Glutamatergic neuron (in vitro differentiated cells): ENCODE measurements at places on chromosomes 11 and 22. TPM values are rescaled to one million over a fixed set of nuclear protein-coding genes. Genes with fewer than 3 reads are reported as not detected.

- no peak for DNase-seq
Observed at GRCh38 chr11:42913731-42914130, 398.1 kb upstream of the API5 start.

DNA sequence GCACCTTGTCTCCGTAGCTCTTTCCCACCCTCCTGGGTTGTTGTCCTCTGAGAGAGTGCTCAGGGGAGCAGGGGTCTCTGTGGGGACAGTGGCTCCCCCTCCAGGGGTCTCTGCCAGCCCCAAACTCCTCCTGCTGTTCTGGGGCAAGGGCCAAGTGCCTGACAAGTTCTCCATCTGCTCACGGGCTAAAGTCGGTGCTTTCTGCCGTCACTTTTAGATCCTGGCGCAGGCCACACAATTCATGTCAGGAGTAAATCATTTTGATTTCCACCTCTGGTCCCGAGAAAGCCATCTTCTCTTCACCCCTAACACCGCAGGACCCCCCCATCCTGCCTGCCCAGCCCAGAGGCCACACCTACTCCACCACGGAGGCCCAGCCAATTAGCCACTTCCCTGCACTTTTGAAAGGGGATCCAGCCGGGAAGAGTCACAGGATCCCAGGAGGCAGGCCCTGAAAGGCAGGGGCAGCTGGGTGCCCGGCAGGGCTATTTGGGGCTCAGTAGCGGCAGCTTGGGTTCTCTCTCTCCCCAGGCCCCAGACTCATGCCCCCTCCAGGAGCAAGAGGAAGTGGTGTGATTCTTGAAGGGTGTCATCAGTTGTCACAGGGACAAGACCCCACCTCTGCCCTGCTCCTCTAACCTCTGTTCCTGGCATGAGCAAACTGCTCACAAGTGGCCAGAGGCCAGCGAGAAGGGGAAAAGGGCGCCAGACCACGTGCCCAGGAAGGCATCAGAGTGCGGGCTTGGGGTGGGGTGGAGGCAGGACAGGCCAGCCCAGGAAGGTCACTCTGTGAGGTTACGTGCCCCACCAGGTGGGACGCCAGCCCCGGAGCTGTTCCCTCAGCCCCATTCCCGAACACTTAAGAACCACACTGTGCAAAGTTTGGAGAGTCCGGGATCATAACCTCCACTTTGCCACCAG lies 1.3 kb downstream of the MACROD1 start:
- no peak for DNase-seq

GRCh38 chr11:74535371-74536160 lies 42.0 kb upstream of the LIPT2 start:
- no peak for DNase-seq

DNA sequence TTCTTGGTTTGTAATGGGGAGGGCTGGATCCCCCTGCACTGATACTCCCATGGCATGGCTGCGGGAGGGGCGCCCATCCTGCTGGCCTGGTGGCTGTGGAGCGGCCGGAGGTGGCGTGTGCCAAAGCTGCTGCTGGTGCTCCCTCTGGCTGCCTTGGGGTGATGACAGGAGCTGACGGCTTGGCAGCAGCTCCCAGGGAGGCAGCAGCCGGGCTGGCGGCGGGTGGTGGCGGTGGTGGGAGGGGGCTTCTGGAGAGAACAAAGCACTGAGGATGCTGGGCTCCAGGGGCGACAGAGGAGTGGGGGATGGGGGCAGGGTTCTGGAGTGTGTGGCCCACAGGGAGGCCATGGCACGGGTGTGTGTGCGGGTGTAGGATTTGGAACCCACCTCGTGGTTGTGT lies 11.4 kb upstream of the MPPED1 start:
- DNase-seq = no peak

- DNase-seq = no peak
Observed at GRCh38 chr11:7596975-7597391, 76.3 kb downstream of the CYB5R2 start.

DNA sequence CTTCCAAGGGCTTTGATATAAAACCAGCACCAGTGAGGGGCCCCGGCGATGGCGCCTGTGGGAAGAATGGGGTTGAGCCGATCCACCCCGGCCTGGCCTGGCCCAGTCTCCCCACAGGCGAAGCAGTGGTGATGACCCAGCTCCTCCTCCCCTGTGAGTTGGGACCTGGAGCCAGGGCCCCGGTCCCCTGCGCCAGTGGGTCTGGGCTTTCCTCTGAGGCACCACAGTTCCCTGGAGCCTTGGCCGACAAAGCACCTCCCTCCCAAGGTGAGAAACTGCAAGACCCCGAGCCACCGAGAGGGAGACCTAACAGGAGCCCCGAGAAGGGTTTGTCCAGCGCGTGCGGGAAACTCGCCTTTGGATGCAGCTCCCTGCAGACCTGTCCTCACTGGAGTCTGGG lies 942.9 kb downstream of the BRD1 start:
- no peak for DNase-seq

GRCh38 chr11:57248780-57249383 lies 11.8 kb upstream of the APLNR start:
- DNase-seq = peak; percentile 86

DNA sequence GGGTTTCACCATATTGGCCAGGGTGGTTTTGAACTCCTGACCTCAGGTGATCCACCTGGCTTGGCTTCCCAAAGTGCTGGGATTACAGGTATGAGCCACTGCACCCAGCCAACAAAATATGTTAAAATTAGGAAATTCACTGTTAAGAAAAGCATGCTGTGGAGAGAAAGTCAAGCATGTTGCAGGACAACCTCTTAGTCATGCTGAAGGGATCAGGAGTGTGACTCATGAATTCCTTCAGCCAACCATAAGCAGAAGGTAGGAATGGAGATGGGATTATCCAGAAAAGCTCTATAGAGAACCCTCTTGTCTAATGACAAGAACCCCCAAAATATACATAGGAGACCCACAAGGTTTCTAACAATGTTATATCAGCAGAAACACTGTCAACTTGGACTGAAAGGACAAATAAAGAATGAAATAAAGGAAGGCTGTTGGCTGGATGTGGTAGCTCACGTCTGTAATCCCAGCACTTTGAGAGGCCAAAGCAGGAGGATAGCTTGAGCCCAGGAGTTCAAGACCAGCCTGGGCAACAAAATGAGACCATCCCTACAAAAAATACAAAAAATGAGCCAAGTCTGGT lies 16.0 kb downstream of the MRTFA start:
- DNase-seq = no peak

GRCh38 chr11:100316952-100317351 lies 370.1 kb upstream of the ARHGAP42 start:
- no peak for DNase-seq

DNA sequence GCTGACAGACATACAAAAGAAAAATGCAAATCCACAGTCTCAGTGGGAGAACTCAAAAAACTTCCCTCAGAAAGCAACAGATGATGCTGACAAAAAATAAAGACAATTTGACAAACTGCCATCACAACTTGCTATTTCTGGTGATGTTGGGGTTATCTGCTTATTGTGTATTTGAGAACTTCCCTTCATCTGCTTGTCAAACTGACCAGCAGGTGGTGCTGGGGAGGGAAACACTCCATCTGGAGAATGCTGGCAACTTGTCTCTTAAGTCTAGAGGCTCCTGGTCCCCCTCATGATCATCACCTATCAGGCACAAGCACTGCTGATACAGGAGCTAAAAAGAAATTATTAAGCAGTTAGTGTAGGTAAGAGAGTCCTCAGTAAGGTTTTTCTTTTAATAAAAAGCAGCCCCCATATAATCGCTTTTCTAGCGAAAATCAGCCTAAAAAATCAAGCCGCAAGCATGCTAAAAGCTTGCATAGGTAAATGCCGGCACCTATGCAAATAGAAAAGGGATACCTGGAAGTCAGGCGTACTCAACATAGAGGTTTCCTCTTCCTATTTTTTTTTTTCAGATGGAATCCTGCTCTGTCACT lies 9.8 kb upstream of the FAM111B start:
- DNase-seq = peak; percentile 69

- DNase-seq = no peak
Observed at GRCh38 chr22:44195189-44195871, 14.6 kb downstream of the PARVG start.

- no peak for DNase-seq
Observed at GRCh38 chr11:62546929-62547625, 471 bp upstream of the AHNAK start.

DNA sequence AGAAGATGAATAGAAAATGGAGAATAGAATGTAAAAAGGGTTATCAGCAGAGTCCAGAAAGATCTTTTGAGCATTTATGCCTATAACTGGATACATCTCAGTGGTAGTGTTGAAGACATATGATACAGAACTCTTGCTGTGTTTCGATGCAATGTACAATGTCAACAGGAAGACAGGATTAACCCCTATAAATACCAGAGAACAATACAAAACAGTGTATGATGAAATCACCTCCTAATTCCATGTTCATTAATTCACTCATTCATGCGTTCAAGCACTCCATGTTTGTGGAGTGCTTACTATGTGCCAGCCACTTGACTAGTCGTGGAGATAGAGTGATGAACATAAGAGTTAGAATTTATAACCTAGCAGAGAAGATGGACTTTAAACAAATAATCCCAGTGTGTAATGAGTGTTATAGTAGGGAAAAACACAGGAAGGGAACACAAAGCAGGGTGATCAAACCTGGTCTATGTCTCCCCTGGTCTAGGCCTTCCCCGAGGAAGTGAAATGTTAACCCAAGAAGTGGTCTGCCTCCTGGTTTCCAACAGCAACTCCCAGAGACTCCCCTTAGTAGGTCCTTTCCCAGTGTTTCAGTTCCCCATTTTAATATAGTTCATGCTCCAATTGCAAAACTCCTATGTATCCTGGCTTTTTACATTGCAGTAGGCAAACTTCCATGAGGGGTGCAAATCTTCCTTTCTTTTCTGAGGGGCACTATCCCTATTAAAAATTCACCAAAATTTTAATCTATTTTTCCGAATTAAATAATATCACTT lies 9.1 kb upstream of the SESN3 start:
- no peak for DNase-seq

DNA sequence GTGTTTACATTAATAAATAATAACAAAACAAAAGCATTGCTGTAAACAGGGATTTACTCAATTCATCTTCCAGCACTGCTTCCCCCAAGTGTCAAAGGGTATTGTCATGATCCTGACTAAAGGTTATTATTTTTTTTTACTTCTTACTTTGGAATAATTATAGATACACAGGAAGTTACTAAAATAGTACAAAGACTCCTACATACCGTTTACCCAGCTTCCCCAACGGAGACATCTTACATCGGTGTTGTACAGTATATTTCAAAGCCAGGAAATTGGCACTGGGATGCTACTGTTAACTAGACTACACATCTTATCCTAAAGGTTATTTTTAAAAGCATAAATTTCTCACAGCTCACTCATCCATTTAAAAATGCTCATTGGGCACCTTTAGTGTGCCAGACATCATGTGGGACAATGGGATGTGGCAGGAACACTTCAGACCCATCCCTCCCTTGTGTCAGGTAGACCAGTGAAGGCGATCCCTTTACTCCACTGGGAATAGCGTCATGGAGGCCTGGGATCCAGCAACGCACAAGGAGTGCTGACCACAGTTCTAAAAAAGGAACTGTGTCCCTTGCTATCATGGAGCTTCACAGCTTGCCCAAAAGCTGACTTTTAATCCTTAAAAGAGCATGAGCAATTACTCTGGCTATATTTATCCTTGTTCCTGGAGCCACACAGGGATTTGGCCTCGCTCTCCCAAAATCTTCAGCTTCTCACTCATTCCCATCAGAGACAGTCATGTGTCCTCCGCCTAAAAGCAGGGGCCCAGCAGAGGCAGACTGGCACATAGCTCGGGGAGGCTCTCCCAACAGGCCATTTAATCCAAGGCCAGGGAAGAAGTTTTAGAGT lies 3.1 kb upstream of the IRAG1 start:
- DNase-seq = no peak

- DNase-seq = no peak
Observed at GRCh38 chr22:42562279-42562678, 8.5 kb downstream of the SERHL2 start.

DNA sequence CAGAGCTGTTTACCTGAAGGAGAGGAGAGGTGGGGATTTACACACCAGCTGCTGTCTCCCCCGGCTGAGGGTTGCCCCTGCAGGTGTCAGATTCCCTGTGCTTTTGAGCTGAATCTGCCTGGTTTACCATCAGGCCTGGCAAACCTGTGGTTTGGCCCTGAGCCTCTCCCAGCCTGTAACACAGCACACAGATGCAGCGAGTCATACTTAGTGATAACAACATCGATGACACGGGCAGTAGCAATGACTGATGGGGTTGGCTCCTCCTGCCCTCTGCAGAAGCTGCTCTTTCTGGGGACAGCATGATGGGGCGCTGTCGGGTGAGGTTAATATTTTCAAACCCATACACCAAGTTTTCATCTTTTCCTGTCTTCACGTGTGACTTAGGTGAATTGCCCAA lies 380.0 kb upstream of the B3GAT1 start:
- no peak for DNase-seq

GRCh38 chr11:123180166-123180565 lies 14.9 kb downstream of the CLMP start:
- DNase-seq = no peak

DNA sequence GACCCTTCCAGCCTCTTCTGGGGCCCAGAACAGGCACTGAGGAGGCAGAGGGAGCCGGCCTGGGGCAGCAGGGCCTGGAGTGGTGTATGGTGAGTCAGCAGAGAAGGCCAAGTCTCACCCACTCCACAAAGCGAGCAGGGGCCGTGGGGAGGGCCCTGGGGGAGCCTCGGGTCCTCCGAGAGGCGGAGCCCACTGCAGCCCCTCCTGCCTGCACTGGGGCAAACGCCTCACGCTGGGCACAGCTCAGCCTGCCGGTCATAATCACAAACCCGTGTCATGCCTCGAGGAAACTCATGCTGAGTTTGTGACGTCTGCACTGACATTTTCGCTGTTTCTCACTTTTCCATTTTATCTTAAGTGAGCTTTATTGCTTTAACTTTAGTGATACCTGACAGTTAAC lies 38.4 kb downstream of the TOLLIP start:
- no peak for DNase-seq

DNA sequence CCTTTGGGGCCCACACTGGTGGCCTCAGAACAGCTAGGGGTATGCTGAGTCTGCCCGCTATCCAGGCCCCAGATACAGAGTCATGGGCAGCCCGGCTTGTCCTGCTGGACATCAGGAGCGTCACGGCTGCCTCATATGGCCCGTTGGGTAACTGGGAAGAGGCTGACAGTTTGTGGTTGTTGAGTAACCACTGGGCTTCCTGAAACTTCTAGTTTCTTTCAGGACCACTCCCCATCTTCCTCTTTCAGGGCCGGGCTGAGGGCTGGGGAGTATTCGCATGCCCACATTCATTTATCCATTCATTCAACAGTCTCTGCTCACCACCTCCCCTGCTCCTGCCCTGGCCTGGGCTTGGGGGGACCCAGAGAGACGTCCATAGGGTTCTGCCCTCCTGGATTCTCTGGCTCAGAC lies 13.4 kb upstream of the P2RY2 start:
- DNase-seq = peak; percentile 3

- DNase-seq = no peak
Observed at GRCh38 chr11:65456418-65456817, 33.8 kb downstream of the NEAT1 start.

NXPE4 gene
- total RNA-seq = not detected

CCDC15 gene
- total RNA-seq = 2.8 TPM

LSP1 gene
- total RNA-seq = 2.5 TPM

SLC15A3 gene
- total RNA-seq = 4.4 TPM

VSIG2 gene
- total RNA-seq = not detected

SSTR3 gene
- total RNA-seq = not detected

RANBP1 gene
- 144 TPM for total RNA-seq

CRYBB2 gene
- not detected for total RNA-seq

NNMT gene
- total RNA-seq = 3.4 TPM

MMP8 gene
- total RNA-seq = not detected

ELMOD1 gene
- 0.81 TPM for total RNA-seq

WT1 gene
- total RNA-seq = not detected

SPON1 gene
- 0.81 TPM for total RNA-seq

PKP3 gene
- total RNA-seq = not detected

SLC16A8 gene
- not detected for total RNA-seq
